NCI-H1092 (cell line): ENCODE measurements at places on chromosomes 3 and 15.

GRCh38 chr15:72888811-72889210, 105.3 kb upstream of the ADPGK start:
- no peak for DNase-seq

GRCh38 chr3:28240441-28240840, 978 bp upstream of the CMC1 start:
- peak; percentile 15 for DNase-seq

- DNase-seq: no peak
These were observed 9.6 kb downstream of the NEK11 start for GRCh38 chr3:131036200-131036816.

DNA sequence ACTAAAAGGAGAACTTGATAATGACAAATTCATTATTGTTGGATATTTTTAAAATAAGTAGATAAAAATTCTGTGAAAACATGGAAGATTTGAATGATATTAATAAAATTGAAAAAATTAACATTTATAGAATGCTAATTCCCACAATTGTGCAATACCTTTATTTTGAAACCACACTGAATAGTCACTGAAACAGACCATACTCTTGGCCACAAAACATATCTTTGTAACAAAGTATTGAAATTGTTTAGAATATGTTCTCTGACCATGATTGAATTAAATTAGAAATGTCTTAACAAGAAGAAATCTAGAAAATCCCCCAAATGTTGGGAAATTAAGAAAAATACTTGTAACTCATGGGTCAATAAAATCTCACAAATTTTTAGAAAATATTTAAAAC, 49.2 kb downstream of the ARHGAP11B start:
- no peak for DNase-seq

GRCh38 chr15:26772154-26773066, at the start of gene GABRB3:
Gene GABRB3 (minus strand): TSS chr15:26773066.
- DNase-seq: no peak

GRCh38 chr3:139893267-139893962, 41.6 kb upstream of the CLSTN2 start:
- no peak for DNase-seq

DNA sequence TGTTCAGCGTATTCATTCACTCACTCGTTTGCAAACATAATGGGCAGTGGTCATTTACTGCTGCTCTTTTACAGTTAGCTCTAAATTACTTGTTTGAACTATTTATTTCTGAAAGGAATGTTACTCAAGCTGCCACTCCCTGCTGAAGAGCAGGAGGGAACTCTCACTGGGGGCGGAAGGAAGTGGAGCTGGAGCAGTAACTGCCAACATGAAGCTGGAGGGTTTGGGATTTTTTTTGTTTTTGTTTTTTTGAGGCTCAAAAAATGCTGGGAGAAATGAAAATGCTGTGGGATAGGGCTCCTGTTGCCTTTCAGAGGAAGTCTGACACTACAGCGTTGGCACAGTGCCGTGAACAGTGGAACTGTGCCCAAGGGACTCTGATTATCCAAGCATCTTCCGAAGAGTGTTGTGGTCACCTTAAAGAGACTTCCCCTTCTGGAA, 44.1 kb downstream of the SENP2 start:
- no peak for DNase-seq
